ENCODE measurements at places on chromosomes 3 and 15.

- no peak for DNase-seq
Measured at GRCh38 chr3:58143417-58144055, 67.2 kb downstream of the DNASE1L3 start.

GRCh38 chr3:62873761-62874710 lies 1.2 kb downstream of the CADPS start:
- DNase-seq: peak; percentile 32

DNA sequence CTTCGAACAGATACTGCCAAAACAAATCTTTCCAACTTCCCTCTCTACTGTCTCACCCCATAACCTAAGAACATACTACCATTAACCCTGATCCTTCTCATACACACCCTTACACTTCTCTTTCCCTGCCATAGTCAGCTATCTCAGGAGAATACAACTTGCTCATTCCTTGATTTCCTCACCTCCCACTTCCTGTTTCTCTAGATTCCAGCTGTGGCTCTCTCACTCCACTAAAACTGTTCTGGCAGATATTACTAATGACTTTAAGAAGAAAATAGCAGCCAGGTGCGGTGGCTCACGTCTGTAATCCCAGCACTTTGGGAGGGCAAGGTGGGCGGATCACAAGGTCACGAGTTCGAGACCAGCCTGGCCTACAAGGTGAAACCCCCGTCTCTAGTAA lies 4.6 kb downstream of the LSG1 start:
- no peak for DNase-seq

DNA sequence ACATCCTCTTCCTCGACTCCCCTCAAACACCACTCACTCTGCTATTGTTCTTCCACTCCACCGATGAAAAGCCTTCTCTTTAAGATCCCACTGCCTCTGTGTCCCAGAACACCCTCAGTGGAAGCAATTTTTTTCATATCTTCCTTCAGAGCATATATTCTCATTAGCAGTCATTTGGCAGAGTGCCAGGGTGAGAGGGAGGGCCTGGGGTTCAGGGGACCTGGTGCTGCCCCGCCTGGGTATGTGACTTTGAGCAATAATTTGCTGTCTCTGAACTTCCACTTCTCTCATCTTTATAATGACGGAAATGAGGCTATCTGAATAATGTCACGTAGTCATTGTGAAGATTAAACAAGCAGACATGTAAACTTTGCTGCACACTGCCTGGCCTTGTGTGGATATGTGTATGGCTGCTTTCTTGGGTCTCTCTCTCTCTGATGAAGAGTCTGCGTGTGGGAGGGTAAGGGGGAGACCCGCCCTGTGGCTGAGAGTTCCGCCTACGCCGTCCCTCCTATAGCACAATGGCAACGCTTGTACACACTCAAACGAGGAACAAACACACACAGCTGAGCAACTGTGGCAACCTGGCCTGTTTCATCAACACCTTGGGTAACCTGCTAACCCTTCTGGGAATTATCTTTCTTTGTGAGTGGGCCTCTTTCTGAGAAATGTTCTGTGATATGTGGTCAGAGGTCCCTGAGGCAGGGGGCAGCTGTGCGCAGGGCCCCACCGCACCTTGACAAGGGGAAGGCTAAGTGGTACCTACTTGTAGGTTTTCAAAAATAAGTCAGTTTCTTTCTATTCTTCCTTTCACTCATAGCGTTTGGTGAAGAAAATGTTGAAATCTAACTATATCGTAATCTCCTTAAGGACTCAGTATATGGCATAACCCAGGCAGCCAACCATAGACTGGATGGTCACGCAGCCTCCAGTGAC lies 369.8 kb downstream of the SV2B start:
- DNase-seq: no peak

- DNase-seq: no peak
Measured at GRCh38 chr15:90095521-90095959, 6.7 kb downstream of the IDH2 start.

GRCh38 chr3:36969540-36970432 lies 23.1 kb downstream of the EPM2AIP1 start:
- DNase-seq: peak; percentile 40

DNA sequence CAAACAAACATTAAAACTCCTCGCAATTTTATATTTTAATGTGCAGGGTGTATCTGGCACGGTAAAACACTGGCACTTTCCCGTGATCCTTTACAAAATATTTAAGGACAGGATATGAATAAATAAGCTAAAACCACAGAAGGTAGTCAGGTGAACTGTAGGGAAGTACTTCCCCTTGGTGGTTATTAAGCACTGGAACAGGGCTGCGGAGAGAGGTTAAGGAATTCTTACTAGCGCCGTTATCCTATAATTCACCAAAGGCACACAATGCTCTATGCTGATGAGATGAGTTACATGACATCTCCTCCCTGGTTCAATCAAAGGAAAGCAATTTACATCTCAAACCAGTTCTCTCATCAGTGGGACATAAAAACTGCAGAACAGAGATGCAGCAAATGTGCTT lies 289.8 kb downstream of the ZBTB20 start:
- no peak for DNase-seq

DNA sequence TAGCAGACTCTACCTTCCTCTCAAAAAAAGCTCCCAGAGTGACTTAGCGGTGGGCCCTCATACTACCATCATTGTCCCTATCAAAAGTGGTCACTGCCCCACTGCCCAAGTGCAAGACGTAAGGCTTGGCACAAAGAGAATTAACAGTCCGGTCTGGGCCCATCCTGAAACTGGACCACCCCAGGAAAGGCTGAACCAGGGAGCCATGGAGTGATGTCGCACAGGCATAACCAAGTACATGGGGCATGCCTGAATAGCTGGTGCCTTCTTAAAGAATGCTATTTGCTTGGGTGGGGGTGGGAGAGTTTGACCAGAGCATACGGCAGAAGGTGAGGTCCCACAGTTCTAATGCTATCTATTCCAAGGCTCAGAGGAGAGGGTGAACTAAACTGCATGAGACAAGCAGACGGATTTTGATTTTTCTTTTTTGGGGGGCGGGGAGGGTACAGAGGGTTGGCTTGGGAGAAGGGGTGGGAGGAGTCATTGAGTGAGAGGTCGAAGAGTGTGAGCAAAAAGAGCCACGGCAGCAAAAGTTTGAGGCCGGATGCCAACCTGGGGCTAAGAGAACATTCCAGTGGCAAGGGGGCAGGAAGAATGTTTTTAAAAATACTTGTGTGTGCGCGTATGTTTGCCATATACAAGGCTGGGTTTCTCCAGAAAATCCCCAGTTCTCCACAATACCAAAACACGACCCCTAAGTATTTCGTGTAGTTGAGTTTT lies 50.2 kb downstream of the FAM174B start:
- DNase-seq: no peak

- DNase-seq: no peak
Measured at GRCh38 chr15:72781631-72782030, 1.9 kb downstream of the ADPGK start.

GRCh38 chr3:102307442-102307841 lies 127.4 kb upstream of the ZPLD1 start:
- DNase-seq: no peak

DNA sequence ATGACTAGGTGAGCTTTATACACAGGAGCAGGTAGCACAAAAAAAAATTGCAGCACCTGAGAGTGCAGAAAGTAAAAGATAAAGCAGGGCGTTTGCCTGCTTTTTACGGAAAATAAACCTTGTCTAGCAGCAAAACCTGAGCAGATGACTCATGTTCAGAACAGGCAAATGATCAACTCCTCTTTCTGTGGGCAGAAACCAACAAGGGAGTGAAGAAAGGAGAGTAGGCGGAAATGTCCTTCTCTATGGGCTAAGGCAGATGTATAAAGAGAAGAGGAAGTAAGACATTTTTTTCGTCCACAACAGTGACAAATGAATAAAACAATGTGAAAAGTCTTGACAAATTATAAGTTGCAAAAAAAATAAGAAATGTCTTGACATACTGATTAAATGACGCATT lies 24.5 kb upstream of the GMNC start:
- no peak for DNase-seq

DNA sequence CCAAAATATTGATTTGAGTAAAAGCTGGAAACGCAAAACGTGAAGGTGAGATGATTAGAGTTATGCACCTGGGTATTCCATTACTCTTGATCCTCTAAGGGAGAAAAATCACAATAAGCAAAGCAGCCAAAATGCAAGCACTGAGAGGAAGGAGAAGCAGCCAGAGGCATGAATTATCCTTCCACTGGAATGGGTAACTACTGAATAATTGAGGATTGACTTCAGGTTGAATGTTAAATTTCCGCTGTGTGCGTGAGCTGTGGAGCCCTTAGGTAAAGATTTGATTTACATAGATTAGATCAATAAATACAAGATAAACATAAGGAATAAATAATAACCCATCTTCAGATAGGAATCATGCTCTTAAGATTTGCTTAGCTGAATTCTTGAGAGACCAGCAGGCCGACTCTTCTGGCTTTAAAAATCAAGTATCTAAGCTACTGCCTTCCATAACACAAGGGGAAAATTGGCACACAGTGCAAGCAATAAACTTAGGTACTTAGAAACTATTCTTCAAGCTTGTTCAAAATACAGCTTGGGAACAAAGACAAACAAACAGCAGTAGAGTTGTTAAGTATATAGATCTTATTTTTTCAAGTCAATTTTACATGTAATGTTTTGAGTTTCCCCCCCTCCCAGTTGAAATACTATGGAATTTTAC lies 1459.5 kb downstream of the ZPLD1 start:
- DNase-seq: no peak

DNA sequence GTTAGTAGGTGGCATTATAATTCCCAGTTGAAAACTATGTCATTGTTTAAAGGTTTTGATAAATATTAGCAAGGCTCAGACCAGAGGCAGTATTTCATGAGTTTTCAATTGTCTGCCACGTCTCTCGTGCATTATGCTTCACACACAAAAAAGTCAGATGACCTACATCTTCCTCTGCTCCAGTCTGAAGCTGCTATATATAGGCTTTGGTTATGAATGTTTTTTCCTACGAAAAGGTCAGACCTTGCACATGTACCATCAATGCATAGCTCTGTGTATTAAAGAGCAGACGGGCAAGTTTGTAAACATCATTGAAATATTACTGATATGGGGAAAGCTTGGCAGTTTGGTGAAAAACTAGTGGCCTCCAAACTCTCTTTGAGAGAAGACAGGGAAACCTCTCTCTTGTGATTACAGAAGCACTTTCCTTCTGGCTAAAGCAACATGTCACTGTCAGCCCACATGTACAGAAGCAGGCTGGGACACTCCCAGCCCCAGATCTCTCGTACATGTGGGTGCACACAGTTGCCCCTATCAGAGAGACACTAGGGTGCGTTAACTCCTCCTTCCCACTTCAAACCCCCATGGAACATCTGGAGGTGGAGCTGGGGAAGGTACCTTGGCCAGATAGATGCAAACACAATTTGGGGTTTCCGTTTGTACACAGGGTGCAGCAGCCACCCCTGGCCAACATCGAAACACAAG lies 184.0 kb upstream of the BCL6 start:
- DNase-seq: no peak

GRCh38 chr3:194931865-194932264 lies 246.2 kb downstream of the FAM43A start:
- DNase-seq: no peak

- no peak for DNase-seq
Measured at GRCh38 chr3:3383461-3383860, 204.0 kb upstream of the CRBN start.

DNA sequence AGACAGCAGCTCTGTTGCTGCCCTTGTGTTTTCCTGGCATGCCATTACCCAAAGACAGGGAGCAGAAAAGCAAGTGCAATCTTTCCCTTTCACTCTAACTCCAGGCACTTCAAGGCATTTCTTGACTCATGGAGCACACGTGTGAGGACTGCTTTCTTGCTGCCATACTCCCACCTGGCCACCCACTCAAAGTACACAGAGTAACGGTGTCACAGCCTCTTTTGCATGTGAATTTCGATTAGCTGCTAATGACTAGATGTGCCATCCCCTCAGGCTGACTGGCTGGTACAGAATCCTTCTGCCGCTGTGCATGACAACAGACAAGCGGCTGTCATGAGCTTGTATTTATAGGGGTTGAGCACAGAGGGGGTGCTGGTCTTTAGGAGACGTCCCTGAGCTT lies 380.6 kb downstream of the CTNNB1 start:
- no peak for DNase-seq

GRCh38 chr15:67134067-67134838 lies 68.9 kb downstream of the SMAD3 start:
- no peak for DNase-seq

DNA sequence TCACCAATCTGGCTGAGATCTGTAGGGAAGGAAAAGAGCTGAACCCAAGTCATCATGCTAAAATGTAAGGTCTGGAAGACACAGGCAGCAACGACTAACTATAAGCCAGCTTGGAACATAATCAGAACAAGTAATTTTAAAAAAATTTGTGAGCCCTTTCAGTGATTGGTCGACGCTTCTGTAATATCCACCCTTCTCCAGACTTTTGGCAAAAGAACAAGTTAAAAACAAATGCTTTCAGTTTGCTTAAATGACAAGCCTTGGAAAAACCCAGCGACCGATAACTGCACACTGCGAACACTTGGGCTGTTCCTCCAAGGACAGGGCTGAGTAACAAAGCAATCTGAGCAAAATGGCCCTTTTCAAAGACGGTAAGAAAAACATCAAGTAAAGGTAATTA lies 49.6 kb downstream of the PCSK6 start:
- peak; percentile 87 for DNase-seq

DNA sequence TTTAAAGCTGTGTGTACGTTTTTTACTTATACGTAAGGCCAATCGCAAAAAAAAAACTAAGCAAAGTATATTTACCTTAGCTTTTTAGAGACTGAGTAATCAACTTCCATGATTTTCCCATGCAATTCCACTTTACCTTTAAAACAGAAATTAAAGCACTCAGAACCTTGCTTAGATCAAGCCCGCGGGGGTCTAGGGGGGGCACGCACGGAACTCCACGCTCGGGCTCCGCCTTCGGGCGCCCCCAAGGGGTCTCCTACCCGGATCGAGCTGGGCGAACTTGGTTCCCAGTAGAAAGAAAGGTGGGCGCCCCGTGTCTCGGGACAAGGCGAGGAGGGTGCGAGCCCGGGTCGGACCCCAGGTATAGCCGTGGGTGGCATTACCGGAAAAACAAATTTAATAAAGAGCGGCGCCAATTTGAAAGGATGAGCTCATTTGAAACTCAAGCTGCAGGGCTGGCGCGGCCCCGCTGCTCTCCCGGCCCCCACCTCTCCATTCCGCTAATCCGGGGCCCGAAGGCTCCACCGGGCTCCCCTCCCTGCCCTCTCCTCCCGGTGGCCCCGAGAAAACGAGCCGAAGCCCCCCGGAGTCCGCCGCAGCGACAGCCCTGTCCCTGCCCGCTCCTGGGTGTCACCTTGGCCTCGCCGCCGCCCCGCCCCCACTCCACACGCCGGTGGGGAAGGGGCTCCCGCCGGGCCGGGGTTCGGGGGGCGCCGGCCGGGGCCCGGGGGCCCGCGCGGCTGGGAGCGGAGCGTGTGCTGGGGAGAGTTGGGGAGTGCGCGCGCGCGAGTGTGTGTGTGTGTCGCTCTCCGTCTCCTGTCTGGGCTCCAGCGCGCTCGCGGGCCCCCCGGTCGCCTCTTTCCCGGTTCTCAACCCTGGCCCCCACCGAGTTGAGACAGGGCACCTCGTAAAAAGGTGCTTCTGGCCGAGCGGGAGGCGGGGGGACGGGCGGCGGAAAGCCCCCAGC lies 1.5 kb downstream of the IGF2BP2 start:
- DNase-seq: peak; percentile 71

GRCh38 chr3:104956620-104957345 lies 409.9 kb upstream of the ALCAM start:
- no peak for DNase-seq
